CD4-positive, alpha-beta T cell (primary cell): ENCODE measurements at places on chromosomes 5 and 9.

DNA sequence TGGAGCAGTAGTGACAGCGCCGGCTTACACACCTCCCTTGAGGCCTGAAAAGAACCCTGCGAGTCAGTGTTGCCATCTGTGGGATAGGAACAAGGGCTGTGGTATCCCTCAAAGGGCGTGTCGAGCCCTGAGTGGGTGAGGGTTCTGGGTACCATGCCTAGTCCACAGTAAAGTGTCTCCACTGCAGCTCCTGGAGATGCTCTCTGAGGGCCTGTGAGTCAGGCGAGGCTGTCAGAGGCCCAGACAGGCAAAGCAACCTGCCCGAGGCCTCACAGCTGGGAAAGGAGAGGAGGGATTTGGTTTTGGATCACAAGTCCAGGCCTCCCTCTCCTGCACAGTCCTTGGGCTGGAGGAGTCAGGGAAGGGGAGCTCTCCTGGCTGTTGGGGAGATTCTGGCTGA, 6.1 kb downstream of the PRRX2 start:
- no peak for DNase-seq

DNA sequence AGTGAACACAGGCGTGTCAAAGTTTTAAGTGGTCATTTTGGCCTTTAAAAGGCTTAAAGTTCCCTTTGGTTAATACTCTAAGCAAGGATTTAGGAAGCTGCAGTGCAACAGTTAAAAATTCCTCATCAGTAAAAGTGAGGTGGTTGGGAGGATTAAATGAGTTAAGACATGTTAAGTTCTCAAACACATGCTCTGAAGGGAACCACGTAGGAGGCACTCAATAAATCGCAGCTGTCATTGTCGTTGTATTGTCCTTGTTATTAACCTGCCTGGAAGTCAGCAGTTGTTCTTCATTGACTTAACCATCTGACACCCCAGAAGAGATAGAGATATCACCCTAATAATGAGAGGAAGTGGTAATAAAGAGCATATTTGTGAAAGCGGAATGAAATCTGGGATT, 247.5 kb downstream of the MARCHF11 start:
- DNase-seq: no peak

GRCh38 chr5:135018457-135018856, 15.6 kb downstream of the PITX1 start:
- DNase-seq: no peak

- DNase-seq: no peak
These were observed 19.4 kb downstream of the LURAP1L start for GRCh38 chr9:12794101-12794799.

DNA sequence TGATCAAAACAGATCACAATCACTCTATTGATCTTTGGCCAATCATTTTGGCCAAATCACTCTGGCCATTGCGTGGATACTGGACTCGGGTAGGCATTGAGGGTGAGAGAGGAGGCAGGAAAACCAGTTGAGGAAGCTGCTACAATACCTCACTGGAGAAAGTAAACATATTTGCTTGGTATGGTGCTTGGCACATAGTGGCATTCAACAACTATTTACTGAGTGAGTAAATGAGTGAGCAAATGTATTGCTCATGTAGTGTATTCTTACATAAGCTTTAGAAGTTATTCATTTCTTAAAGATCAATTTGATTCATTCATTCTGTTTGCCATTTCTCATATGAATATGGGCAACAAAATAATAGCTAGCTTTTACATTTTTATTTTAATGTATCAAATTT, 4.0 kb upstream of the DEPDC1B start:
- no peak for DNase-seq
